ENCODE measurements at places on chromosomes 7 and 10.

GRCh38 chr10:3867454-3868270 lies 82.7 kb upstream of the KLF6 start:
- DNase-seq = no peak

DNA sequence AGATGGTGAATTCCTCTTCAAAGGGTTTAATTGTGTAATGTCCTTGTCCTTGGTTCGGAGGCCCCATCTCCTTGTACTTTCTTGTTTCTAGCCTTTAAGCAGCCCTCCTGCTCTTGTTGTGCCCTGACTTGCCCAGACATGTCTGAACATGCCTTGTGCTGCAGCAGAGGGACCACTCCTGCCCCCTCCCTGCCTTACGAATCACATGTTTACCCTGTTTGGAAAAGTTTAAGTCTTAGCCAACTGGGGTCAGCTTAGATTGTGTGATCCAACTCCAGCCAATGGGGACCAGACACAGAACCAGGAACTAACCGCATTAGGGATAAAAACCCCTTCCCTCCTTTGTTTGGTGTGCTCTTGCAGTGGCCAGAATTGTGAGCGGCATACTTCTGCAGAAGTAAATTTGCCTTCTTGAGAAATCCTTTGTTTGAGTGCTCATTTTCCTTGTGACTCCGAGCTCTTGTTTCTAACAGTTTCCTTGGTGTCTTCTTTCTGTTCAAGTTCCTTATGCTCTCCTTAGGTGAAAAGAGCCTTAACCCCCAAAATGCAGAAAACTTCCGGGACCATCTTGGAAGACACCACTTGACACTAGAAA lies 29.4 kb downstream of the CLRN3 start:
- no peak for DNase-seq

DNA sequence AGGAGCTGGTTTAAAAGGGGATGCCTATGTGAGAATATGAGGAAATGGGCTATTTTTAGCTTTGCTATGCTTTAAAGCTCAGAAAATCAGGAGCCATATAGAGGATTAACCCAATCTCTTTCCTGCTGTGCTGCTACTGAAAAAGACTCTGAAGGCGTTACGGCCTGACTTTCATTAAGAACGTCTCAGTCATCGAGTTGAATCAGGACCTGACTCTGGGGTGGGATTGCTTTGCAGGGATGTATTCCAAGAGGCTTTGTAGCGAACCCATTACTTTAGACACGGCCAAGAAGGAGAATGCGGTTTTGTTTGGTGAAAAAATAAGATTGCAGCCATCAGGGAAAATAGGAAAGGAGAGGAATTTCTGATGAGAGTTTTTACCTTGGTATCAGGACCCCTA lies 426.9 kb downstream of the CCSER2 start:
- no peak for DNase-seq

- no peak for DNase-seq
These were observed 42.6 kb downstream of the BAMBI start for GRCh38 chr10:28719789-28720436.

DNA sequence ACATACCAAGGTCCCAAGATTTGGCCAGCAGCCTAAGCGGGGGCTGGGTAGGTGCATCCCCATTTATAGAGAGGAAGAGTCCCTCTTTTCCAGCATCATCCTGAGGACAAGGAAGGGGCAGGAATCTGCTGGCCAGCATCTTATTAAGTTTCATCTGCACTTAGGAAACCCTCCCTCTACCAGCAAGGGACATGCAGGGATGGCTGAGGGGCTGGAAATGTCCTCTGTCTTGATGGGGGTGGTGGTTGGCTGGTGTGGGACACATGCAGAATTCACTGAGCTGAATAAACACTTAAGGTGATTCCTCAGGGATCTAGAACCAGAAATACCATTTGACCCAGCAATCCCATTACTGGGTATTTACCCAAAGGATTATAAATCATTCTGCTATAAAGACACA lies 42.1 kb downstream of the NOD1 start:
- DNase-seq = no peak

DNA sequence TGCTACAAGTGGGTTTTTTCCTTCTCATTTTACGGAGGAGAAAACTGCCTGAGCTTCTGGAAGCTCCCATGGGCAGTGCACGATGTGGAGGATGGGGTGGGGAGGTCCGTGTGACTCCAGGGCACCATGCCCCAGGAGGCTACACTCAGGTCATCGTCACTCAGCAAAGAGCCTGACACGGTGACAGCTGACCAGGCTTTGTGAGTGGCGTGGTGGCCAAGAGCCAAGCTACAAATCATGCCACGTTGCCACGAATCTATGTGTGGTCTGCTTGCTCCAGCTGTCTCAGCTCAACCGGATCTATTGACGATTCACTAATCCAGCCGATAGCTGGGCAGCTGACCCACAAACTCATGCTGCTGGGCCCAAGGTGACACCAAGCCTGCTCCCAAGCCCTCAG lies 27.6 kb upstream of the C10orf71 start:
- DNase-seq = no peak

- DNase-seq = no peak
These were observed 179.5 kb downstream of the REEP3 start for GRCh38 chr10:63700631-63701156.

DNA sequence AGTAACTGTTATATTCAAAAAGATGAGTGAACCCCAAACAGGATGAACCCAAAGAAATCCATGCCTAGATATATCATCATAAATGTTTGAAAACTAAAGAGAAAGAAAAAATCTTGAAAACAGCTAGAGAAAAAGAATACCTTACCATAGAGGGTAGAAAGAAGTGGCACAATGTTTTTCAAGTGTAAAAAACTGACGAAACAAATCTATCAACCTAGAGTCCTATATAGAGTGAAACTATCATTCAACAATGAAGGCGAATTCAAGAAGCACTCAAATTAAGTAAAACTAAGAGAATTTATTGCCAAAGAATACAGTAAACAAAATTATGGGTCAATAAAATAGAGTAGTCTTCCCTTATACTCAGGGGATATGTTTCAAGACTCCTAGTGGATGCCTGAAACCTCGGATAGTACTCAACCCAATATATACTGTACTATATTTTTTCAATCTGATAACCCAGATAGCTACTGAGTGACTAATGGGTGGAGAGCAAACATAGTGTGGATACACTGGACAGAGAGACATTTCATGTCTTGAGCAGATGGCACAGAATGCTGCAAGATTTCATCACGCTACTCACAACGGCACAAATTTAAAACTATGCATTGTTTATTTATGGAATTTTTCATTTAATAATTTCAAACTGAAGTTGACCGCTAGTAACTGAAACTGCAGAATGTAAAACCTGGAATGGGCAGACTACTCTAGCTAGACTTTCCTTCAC lies 52.6 kb upstream of the TMEM106B start:
- DNase-seq = no peak

DNA sequence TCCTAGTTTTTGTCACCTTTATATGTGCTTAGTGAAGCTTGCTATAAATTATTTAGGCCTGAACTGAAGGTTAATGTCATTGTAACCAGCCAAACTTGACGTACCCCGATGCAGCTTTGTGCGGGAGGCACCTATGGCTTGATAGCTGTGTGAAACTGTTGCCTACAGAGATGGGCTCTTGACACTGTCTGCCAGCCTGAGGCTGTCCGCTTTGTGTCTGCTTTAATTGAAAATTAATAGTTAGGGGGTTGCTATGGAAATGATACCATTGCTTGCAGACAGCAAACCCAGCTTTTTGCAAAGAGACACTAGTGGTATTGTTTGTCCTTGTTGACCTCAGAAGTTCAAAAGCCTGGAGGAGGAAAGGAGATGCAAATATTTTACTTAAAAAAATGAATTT lies 2.1 kb upstream of the FOXP2 start:
- no peak for DNase-seq

DNA sequence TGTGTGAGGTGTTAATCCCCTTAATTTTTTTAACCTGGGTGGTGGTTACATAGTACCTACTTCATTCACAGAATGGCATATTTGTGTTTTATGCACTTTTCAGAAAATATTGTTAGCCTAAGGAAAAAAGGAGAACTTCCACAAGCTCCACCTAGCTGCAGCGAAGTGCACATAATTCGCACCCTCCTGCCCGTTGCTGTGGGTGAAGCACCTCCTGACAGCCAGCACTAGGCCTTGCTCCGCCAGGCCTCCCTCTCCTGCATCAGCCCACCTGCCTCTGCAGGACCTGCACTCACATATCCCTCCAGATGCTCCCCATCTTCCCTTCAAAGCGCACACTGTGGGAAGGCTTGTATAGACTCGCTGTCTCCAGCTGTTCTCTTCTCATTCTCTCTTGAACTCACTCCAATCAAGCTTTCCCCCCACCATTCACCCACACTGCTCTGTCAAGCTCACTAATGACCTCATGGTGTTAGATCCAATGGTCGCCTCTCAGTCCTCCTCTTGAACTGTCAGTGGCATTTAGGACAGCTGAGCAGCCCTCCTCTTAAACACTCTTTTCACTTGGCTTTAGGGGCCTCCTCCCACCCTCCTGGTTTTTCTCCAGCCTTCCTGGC lies 20.7 kb upstream of the GRID1 start:
- DNase-seq = no peak

GRCh38 chr10:124972637-124973036 lies 30.7 kb downstream of the ZRANB1 start:
- DNase-seq = no peak

DNA sequence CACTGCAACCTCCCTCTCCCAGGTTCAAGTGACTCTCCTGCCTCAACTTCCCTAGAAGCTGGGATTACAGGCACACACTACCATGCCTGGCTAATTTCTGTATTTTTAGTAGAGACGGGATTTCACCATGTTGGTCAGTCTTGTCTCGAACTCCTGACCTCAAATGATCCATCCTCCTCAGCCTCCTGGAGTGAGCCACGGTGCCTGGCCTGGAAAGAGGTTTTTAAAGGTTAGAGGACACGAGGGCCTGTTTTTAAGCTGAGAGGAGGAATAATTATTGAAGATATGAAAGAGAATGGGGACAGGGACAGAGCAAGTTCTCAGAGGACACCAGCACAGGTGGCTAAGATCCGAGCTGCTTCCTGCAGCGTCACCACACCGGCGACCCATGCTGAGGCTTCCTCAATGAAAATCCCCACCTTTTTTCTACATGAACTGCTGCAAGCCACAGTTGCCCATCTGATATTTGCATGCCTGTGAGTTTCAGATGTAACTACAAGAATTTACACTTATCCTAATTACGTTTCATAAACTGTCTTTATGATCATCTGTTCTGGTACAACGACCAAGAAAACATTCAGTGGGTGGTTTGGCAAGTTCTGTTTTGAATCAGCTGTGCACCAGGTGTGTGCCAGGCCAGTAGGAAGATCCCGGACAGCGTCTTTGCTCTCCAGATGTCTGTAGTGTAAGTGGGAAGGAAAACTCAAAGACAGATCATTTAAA lies 76.0 kb downstream of the HIP1 start:
- no peak for DNase-seq

- no peak for DNase-seq
These were observed 4.3 kb upstream of the ABCC2 start for GRCh38 chr10:99777918-99778714.

DNA sequence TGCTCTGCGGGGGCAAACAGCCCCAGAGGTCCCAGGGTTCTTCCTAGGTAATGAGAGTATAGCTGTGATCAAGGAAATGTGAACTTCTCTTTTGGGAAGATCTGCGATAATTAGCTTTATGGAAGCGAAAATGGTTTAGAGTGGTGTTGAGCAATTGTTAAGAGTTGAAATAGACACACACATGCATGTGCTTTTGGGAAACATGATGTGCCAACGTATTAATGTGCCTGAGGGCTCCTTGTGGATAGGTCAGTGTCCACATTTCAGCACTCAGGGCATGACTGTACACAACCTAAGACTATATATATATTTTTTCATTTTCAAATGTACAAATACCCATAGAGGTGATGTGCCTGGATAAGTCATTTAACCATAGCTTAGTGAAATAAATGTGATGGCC lies 67.0 kb downstream of the GSDME start:
- no peak for DNase-seq

- DNase-seq = no peak
These were observed 145.6 kb upstream of the SEMA3C start for GRCh38 chr7:81064426-81064825.

- no peak for DNase-seq
These were observed 24.2 kb upstream of the SLC29A3 start for GRCh38 chr10:71294856-71295255.
